ENCODE measurements at places on chromosomes 6 and 20. TPM values are rescaled to one million over a fixed set of nuclear protein-coding genes. Genes with fewer than 3 reads are reported as not detected.

The SPDEF gene
- total RNA-seq, result 0.16 TPM

GRCh38 chr6:135832166-135832565 is 19.3 kb upstream of the PDE7B start:
- no peak for DNase-seq

- no peak for DNase-seq
These were observed 87.8 kb downstream of the CDH26 start for GRCh38 chr20:60046011-60046413.

The LAMA2 gene
- 190 TPM for total RNA-seq

- DNase-seq, result no peak
These were observed 8.9 kb downstream of the SLC22A3 start for GRCh38 chr6:160357088-160357487.

GRCh38 chr6:2103765-2104523 is 141.5 kb downstream of the GMDS start:
- peak; percentile 32 for DNase-seq

Data from urinary bladder (tissue), 4 donors.